Activated naive CD4-positive, alpha-beta T cell treated with anti-CD3 and anti-CD28 coated beads, Interleukin-2, amount 50 U/mL, for 16 hours (primary cell): ENCODE measurements at places on chromosomes 4 and X.
A peak's percentile ranks its signal among the peaks of the same experiment; 100 is the strongest.

DNA sequence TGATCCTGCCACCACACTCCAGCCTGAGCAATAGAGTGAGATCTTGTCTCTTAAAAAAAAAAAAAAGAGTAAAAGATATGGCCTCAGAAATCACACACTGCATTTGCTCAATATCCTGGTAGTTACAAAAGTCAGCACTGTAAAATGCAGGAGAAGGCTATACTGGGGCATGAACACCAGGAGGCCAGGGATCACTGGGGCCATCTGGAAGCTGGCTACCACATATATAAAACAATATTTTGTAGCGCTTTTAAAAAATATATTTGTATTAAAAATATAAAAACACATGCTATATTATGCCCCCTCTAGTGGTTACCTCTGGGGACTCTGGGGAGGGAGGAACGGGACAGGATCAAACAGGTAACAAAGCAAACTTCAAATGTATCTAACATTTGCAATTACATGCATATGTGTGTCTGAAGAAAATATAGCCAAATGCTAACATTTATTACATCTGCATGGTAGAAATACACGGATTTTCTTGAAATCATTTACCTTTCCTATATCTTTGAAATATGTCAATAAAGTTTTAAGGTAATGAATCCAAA lies 4.0 kb downstream of the C4orf46 start:
- peak; percentile 38 for DNase-seq

DNA sequence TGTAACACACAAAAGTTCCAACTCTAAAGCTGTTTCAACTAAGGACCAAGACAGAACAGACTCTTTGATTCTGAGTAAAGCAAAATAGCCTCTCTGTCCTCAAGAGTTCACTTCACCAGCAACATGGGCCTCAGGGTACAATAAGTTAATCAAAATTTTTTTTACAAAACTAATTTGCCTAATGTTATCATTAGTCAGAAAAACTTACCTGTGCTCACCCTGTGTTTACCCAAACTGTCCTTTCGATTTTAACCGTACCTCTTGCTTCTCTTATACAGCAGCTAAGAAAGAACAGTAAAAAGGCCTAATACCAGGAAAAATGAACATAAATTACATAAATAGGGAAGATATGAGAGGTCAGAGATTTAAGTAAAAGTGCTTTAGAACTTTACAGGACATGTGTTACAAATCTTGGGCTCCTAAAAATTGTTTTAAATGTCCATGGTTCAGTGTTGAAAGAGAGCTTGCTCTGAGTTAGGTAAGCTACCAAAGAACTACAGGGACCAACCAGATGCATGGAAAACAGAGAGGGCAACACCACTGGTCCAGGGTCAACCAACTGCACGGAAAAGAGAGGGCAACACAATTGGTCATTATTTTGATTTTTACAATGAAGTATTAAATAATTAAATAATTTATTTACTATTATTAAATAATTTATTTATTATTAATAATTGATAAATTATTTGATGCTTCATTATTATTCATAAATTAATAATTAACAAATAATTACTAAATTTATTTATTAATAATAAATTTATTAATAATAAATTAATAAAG lies 73.1 kb downstream of the FAT1 start:
- DNase-seq, result no peak

DNA sequence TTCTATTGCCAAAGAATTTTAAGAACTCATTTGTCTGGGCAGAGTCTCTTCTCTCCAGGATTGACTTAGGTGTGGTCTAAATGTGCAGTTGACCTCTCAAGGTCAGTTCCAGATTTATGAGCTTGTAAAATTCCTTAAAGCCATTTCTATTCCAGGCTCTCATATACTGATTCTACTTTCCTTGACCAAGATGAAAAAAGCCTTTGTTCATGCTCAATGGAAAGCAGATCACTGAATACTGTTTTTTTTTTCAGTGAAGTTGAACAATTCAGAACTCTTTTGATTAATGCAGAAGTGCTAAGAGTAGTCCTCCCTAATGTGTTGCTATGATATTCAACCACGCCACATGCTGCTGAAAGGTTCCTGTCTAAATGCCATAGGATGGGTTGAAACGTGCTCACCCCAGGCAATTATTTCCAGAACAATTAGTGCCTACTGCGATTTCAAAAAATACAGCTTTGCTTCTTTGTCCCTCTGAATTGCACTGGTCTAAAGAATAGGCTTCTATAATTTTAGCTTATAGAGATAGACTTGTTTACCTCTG lies 312.4 kb upstream of the PABPC5 start:
- DNase-seq, result no peak

DNA sequence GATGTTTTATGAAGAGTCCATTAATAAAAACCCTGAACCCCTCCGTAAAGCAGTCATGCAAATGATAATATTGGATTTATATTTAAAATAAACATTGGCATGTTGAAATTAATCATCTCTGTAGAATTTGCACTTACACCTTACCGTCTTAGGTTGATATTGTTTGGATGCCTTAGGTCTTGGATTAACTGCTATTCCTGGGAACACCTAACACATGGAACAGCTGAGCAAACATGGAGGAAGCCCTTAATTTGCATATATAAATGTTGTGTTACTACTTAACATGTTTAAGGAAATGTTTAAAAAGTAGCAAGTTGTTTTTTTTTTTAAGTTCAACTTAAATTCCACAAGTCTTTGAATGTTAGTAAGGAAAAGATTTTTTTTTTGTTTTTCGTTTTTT lies 62.5 kb downstream of the NSD2 start:
- no peak for DNase-seq

DNA sequence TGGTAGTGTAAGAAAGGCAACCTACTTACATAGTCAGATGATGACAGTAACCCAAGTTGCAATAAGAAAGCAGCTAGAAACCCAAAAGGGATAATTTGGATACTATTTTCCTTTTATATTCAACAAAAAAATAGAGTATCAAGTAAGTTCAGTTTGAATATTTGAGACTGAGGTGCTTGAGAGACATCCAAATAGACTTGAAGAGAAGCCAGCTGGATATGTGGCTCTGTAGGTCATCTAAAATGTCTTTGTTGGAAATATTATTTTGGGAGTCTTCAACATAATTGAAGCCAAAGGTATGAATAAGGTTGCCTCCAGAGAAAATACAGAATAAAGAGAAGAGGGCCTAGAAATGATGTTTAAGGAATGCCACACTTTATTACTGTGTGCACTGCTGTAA lies 438.2 kb upstream of the DIAPH2 start:
- DNase-seq, result no peak

- no peak for DNase-seq
Observed at GRCh38 chrX:22922961-22923360, 76.8 kb upstream of the DDX53 start.

DNA sequence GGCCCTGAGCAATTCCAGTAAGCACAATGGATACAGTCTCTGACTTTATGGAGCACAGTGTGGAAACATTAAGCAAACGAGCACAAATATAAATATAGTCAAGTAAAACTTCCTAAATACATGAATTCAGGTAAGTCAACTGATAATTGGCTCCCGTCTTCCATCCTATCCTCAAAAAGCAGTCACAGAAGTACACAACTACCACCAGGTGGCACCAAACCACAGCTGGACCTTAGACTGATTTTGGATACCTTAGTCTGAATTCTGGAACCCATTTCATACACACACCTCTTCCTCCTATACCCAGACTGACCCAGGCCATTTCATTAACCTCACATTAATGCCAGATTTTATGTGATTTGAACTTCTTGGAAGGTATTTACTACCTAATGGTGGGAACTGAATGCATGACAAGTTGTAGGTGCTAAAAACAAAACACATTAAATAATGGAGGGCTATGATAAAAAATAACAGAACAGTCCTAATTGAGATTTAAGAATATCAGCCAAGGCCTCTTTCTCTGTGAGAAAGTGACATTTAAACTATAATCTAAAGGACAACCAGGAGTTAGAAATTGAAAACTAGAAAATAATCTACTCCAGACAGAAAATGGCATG lies 77.5 kb downstream of the ELF2 start:
- DNase-seq, result peak; percentile 74

- DNase-seq, result no peak
Observed at GRCh38 chr4:163331629-163332376, 593 bp downstream of the NPY1R start.

GRCh38 chr4:156475322-156475721 lies 496.3 kb downstream of the PDGFC start:
- DNase-seq, result no peak

DNA sequence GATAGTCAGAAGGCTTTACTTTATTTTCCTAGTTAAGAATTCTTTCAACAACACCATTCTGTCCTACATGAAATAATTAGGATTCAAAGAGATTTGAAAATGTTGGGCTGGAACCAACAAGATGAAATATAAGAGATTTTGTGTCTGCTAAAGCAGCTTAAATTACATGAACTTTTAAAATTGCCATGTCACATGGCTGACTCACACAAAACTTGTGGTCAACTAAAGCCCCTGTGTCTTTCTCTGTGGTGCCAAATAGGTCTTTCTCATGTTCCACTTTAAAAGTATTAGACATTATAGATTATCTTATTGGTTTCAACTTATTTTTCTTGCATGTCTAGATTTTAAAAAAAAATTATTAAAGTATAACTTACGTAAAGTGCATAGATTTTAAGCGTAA lies 60.8 kb upstream of the FHL1 start:
- DNase-seq, result no peak

GRCh38 chrX:139877710-139878414 lies 55.0 kb downstream of the ATP11C start:
- DNase-seq, result no peak

DNA sequence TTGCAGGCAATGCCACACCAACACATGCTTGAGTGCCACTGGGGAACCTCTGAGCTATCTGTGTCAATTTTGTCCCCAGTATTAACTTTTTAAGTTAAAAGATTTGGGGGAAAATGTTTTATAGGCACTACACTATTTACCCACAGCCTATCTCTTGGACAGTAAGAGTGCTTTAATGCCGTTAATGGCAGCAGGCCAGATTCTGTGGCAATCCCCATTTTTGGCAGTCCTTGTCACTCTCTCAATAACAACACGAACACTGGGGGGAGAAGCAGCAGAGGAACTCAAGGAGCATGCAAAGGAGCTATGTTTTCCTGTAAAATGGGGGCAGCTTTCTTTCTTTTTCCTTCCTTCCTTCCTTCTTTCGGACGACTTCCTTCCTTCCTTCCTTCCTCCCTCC lies 168.6 kb downstream of the NSUN7 start:
- DNase-seq, result no peak

DNA sequence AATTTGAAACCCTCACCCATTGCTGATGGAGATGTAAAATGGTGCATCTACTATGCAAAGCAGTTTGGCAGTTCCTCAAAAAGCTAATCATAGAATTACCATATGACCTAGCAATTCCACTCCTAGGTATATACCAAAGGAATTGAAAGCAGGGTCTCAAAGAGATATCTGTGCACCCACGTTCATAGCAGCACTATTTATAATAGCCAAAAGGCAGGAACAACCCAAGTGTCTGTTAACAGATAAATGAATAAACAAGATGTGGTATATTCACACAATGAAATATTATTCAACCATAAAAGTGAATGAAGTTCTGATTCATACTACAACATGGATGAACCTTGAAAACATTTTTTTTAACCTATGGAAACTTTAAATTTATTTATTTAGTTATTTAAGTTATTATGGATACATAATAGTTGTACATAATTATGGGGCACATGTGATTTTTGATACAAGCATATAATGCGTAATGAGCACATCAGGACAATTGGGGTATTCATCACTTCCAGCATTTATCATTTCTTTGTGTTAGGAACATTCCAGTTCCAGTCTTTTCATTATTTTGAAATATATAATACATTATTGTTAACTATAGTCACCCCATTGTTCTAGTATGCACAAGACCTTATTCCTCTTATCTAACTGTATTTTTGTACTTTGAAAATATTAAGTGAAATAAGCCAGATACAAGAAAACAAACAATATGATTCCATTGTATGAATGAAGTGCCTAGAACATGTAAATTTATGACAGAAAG lies 205.6 kb upstream of the CNKSR2 start:
- no peak for DNase-seq

- no peak for DNase-seq
Observed at GRCh38 chr4:79338148-79338547, 12.3 kb upstream of the NAA11 start.

- no peak for DNase-seq
Observed at GRCh38 chrX:13536551-13536950, 32.9 kb upstream of the EGFL6 start.

- DNase-seq, result no peak
Observed at GRCh38 chr4:186345184-186345583, 79.2 kb downstream of the F11 start.

- DNase-seq, result no peak
Observed at GRCh38 chr4:170623899-170624298, 534.1 kb upstream of the AADAT start.

DNA sequence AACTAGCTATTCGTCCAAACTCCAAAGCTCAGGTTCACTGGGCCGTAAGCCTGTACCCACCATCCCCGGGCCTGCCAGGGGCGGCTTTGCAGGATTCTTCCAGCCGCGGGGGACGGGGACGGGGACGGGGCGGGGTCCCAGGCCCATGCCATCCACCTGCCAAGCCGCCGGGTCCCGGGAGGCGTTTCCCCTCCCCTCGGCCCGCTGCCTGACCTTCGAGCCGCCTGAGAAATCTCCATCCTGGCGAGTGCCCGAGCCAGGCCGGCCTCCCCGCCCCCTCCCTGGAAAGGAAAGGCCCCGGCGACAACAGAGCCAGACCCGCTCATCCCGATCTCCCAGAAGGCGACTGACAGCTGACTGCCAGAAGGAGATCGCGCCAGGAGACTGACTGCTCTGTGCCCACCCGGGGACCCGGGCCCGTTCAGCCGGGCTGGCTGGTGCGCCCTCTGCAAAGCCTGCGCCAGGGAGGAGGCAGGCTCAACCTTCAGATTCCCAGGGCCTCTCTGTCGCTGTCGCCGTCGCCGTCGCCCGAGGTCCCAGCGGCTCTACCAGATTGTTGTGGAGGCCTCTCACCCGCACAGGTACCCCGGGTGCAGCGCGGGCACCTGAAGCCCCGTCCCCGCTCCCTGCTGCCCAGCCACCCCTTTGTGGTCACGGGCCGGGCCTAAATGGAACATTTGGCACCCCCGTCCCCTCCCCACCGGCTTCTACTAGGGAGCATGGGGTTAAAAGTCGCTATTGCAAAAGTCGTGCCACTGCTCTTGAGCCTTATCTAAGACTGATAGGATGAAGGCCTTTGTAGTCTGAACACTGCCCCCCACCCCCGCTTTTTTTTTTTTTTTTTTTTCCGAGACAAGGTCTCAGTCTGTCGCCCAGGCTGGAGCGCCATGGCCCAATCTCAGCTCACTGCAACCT lies at the start of gene RGN:
Gene RGN (plus strand): TSS at position 315 of the 915 bp plus-strand sequence. CDS start 2,702 bp downstream, outside the sequence.
- DNase-seq, result no peak

GRCh38 chrX:154539077-154539476 lies 7.6 kb downstream of the G6PD start:
- DNase-seq, result no peak

- no peak for DNase-seq
Observed at GRCh38 chr4:153652051-153652784, 31.9 kb upstream of the TLR2 start.

DNA sequence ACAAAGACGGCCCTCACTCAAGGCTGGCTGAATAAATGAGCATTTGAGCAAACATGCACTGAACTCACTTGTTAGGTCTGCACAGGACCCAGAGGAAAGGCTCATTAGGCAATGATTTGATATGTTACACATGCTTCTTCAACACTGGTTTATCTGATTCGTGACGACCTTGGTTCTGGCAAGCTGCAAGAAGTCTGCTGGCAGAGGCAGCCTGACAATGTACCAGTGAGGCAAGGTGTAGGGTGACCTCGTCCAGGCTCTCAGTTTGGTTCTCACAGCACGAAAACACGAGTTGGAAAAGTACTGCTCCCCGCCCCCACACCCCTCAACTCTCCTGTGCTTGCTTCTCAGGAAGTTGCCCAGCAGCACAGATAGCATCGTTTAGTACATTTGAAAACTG lies 63.1 kb upstream of the CITED1 start:
- DNase-seq, result no peak

- DNase-seq, result no peak
Observed at GRCh38 chr4:4326166-4326565, 36.1 kb downstream of the ZBTB49 start.
